ENCODE measurements at places on chromosomes 13 and 19.

GRCh38 chr13:98972627-98973026 lies 5.2 kb downstream of the DOCK9 start:
- no peak for DNase-seq

DNA sequence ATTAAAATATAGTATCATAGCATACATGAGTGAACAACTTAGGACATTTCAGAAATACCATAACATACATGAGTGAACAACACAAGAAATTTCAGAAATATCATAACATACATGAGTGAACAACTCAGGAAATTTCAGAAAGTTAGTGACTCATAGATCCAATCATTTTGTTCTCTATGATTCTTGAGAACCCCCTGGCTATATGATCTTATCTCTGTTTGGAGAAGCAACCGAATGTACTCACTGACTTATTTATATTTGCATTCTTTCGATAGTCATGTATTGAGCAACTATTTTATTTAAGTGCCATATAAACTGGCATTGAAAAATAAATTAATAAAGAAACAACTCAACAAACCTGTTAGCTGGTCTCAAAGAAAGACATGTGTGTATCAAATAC lies 251.1 kb downstream of the EFNB2 start:
- DNase-seq: no peak

DNA sequence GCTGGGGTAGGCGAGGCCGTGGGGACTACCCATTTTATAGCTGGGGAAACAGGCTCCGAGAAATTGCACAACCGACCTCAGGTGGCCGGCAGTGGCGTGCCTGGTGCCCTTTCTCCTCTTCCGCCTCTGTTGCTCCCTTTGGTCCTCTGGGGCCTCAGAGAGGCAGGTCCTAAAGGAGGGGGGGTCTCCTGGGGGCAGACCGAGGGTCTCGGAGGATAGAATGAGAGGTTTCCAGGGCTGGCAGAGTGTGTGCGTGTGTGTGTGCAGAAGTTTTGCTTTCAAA lies 11.3 kb downstream of the STX10 start:
- DNase-seq: no peak

GRCh38 chr19:19633711-19634515 lies 5.9 kb upstream of the LPAR2 start:
- no peak for DNase-seq

DNA sequence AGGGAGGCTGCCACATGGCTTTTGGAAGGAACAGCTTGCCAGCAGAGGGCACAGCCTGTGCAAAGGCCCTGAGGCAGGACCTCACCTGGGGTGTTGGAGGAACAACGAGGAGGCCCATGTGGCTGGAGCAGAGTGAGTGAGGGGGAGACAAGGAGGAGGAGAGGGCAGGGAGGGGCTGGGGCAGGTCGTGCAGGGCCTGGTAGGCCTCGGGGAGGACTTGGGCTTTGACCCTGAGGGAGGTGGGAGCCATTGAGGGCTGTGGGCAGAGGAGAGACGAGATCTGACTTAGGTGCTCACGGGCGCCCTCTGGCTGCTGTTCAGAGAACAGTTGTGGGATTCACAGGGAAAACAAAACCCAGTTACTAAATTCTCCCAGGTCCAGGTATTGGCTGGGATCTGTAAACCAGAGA lies 25.2 kb downstream of the ZNRF4 start:
- peak; percentile 39 for DNase-seq

- DNase-seq: peak; percentile 41
Observed at GRCh38 chr19:3360421-3361383, 5.7 kb upstream of the NFIC start.

DNA sequence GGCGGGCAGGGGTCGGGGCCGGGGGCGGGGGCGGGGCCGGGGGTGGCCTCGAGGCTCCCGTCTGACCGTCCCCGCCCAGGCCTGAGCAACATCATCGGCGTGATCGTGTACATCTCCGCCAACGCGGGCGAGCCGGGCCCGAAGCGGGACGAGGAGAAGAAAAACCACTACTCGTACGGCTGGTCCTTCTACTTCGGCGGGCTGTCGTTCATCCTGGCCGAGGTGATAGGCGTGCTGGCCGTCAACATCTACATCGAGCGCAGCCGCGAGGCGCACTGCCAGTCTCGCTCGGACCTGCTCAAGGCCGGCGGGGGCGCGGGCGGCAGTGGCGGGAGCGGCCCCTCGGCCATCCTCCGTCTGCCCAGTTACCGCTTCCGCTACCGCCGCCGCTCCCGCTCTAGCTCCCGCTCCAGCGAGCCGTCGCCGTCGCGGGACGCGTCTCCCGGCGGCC lies 9.4 kb upstream of the CACNG6 start:
- DNase-seq: no peak

DNA sequence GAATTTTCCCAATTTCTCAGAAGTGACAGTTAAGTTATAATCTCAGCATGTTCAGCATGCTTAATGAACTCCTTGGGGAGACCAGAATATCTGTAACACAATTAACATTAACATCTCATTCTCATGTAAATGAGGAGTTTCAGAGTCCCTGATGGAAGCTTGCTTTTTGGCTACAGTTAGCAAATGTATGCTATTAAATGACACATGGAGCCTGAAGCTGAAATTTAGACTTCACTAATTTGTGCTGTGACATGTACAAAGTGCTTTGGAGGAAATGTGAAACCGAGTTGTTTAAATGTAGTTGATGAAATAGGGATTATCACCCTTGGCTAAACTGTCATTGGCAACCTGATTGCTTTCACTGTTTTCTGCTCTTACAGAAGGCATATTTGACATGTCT lies 2265.1 kb upstream of the PCDH20 start:
- no peak for DNase-seq

- peak; percentile 36 for DNase-seq
Observed at GRCh38 chr19:51607920-51608562, 22.2 kb downstream of the SIGLEC5 start.

- DNase-seq: no peak
Observed at GRCh38 chr19:12287958-12288500, 6.7 kb downstream of the ZNF44 start.

- no peak for DNase-seq
Observed at GRCh38 chr19:844546-844971, 3.8 kb downstream of the PRTN3 start.

- DNase-seq: no peak
Observed at GRCh38 chr19:47633517-47633916, 24.6 kb downstream of the BICRA start.

GRCh38 chr19:35040826-35041547 lies 534 bp upstream of the HPN start:
- peak; percentile 13 for DNase-seq

GRCh38 chr13:47826471-47826870 lies 174.6 kb downstream of the SUCLA2 start:
- DNase-seq: no peak
